Psoas muscle (tissue), 8 donors: ENCODE measurements at places on chromosomes 2 and 18. TPM values are rescaled to one million over a fixed set of nuclear protein-coding genes. Genes with fewer than 3 reads are reported as not detected.

The ITGA4 gene
- 0.20 TPM for polyA plus RNA-seq

The LDLRAD4 gene
- 2.1 TPM for polyA plus RNA-seq

The TRIM43 gene
- polyA plus RNA-seq = not detected

The RAPGEF4 gene
- polyA plus RNA-seq = 0.73 TPM

The MAL gene
- 1.5 TPM for polyA plus RNA-seq

The PSD4 gene
- polyA plus RNA-seq = 0.87 TPM

The TNS1 gene
- polyA plus RNA-seq = 155 TPM

The TMEM198 gene
- polyA plus RNA-seq = 2.3 TPM

The EMILIN2 gene
- 1.0 TPM for polyA plus RNA-seq

The MZT2B gene
- 65.3 TPM for polyA plus RNA-seq

The DTYMK gene
- polyA plus RNA-seq = 8.1 TPM

DNA sequence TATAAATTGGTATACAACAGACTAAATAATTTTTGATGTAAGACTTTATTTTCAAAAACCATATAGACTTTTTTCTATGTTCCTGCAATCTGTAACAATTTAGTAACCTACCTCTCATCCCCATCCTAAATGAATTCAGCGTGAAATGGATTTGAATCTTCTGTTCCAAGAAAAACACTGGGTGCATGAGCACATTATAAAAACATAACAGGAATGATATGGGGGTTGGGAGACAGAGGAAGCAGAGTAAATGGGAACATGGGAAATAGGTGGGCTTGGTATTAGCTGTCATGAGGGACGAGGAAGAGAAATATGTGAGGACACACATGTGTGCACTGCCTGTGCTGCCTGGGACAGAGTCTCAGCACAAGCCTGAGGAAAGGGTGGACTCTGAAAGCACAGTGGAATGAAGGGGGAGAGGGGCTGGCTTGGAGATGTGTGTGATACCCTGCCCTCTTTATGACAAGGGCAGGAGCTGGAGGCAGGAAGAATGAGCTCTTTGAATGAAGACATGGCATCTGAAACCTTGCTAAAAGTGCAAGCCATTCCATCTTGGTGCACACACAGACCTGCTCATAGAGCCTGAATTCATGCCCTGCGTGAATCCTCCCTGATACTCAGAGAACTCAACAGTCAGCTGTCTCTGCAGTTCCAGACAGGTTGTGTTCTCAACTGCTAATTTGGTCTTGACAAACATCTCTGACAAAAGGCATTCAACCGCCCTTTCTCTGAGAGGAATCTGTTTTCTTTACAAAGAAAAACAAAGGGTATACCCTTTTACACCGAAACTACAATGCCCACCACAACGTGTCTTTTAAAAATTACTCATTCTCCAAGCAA lies 66.6 kb downstream of the EPB41L3 start:
- no peak overlapping the region for H3K27ac ChIP-seq
- H3K4me1 ChIP-seq = no peaks in the 10 kb centered on the region
- H3K36me3 ChIP-seq = no peaks in the 10 kb centered on the region

DNA sequence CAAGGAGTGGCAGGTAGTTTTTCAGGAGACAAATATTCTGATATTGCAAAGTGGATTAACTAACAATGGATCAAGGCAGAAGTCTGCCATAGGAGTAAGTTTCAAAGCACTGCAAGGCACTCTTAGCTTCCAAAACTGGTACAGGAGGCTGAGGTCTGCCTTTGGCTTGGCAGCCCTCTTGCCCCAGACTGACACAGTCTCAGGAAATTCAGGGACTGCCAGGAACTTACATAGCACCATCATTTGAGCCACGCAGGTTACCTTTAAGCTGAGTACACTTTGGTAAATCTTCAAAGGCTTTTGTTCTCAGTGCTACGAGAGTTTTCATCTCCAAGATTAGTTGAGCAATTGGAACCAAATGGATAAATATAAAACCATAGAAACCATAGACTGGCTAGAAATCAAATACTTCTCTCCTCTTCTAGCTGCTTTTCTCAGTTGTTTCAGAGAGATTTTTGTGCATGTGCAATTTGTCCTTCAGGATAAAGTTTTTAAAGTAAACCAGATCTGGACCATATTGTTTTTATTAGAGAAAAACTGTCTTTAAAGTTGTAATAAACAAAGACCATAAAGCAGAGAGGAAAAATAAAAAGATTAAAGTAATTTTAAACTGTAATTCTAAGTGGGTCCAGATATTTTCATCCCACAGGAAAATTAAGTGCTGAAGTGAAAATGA lies 18.8 kb downstream of the ANKRD29 start:
- H3K27me3 ChIP-seq = no peaks in the 10 kb centered on the region
- no peaks in the 10 kb centered on the region for H3K4me1 ChIP-seq
- no peak overlapping the region for H3K27ac ChIP-seq
- H3K4me3 ChIP-seq = no peak overlapping the region

DNA sequence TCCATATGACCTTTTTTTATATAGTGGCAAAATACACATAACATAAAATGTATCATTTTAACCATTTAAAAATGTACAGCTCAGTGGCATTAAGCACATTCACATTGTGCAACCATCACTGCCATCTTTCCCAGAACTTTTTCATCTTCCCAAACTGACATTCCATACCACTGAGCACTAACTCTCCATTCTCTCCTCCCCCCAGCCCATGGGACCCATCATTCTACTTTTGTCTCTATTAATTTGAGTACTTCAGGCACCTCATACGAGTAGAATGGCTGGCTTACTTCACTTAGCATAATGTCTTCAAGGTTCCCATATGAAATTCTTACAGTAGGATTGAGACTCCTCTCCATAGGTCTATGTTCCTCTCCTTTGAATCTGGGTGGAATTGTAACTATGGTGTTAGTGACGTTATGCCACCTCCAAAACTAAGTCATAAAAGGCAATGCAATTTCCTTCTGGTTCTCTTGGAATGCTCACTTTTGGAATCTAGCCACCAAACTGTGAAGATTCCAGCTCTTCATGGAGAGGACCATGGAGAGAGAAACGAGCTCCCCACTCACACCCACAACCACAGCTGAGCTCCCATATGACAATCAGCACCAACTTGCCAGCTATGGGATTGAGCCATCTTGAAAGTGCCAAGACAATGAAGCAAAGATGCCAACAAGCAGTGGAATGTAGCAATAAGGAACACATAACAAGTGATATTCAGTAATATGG lies 9.8 kb upstream of the DNAJC27 start:
- H3K36me3 ChIP-seq = no peaks in the 10 kb centered on the region
- H3K27ac ChIP-seq = no peak overlapping the region
- H3K4me3 ChIP-seq = no peak overlapping the region
- H3K4me1 ChIP-seq = no peaks in the 10 kb centered on the region
- H3K27me3 ChIP-seq = no peaks in the 10 kb centered on the region
- no peak for DNase-seq

DNA sequence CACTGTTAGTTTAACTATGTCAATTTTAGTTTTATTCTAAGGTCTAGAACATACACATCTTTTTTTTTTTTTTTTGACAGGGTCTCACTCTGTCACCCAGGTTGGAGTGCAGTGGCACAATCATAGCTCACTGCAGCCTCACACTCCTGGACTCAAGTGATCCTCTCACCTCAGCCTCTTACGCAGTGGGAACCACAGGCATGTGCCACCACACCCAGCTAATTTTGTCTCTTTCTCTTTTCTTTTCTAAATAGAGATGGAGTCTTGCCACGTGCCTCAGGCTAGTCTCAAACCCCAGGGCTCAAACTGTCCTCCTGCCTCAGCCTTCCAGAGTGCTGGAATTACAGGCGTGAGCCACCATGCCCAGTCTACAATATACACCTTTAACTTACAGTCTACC lies 69.5 kb upstream of the CHRNA1 start:
- H3K4me1 ChIP-seq = no peaks in the 10 kb centered on the region
- H3K4me3 ChIP-seq = no peak overlapping the region
- H3K27ac ChIP-seq = no peak overlapping the region
- no peaks in the 10 kb centered on the region for H3K36me3 ChIP-seq
- no peaks in the 10 kb centered on the region for H3K27me3 ChIP-seq

DNA sequence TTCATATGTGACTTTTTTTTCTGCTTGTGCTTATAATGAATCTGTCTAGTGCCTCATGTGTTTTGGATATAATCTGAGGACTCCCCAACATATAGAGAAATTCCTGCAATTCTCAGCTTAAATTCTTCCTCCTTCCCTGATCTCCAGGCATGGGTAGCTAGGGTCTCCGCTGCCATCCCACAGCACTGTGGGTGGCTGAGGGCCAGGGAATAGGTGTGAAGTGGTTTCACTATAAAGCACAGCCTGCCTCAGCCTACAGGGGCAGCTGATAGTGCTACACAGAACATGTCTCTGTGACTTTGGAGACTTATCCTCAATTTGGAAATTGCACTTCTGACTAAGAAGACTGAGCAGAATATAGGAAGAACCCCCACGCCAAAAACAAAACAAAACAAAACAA lies 137.3 kb upstream of the NABP1 start:
- DNase-seq = no peak
- H3K4me1 ChIP-seq = no peaks in the 10 kb centered on the region
- H3K27me3 ChIP-seq = no peaks in the 10 kb centered on the region
- no peaks in the 10 kb centered on the region for H3K36me3 ChIP-seq
- no peak overlapping the region for H3K4me3 ChIP-seq

- DNase-seq = peak; percentile 67
- H3K36me3 ChIP-seq = no peaks in the 10 kb centered on the region
- H3K27me3 ChIP-seq = no peaks in the 10 kb centered on the region
- peak within 1 kb of the TSS; percentile 79 for H3K4me3 ChIP-seq
- H3K4me1 ChIP-seq = no peaks in the 10 kb centered on the region
Measured at GRCh38 chr2:162318328-162319180, at the start of gene IFIH1. TSS of gene IFIH1 (minus strand) at chr2:162318684. CDS start at chr2:162318307, 377 bp downstream.

DNA sequence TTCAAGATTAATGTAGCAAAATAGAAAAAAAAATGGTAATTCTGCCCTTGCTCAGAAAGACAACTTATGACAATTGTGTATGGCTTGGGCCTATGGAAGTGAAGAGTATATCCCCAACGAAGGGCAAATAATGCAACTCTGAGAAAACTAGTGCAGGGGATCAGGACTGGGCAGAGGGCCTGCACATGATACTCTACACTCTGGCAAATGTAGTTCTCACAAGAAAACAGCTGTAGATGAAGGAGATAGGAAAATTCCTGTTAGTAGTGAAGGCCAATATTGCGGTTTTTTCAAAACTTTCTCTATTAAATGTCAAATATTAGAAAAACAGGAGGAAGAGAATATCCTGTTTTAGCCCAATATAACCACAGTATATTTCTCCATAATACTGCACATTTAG lies 77.8 kb downstream of the SCN9A start:
- H3K4me1 ChIP-seq = no peaks in the 10 kb centered on the region
- DNase-seq = no peak
- H3K36me3 ChIP-seq = no peaks in the 10 kb centered on the region
- H3K27me3 ChIP-seq = no peaks in the 10 kb centered on the region
- no peak overlapping the region for H3K4me3 ChIP-seq

GRCh38 chr2:7904319-7904718 lies 777.5 kb upstream of the ID2 start:
- no peak overlapping the region for H3K4me3 ChIP-seq
- no peaks in the 10 kb centered on the region for H3K27me3 ChIP-seq
- H3K27ac ChIP-seq = no peak overlapping the region
- no peak for DNase-seq
- H3K36me3 ChIP-seq = no peaks in the 10 kb centered on the region

GRCh38 chr18:34880403-34880802 lies 160.8 kb upstream of the MAPRE2 start:
- H3K4me1 ChIP-seq = peaks cover 15% of the 10 kb centered on the region
- DNase-seq = no peak
- H3K36me3 ChIP-seq = peaks cover 3% of the 10 kb centered on the region

- peak overlapping the region; percentile 82 for H3K27ac ChIP-seq
- no peaks in the 10 kb centered on the region for H3K27me3 ChIP-seq
- DNase-seq = peak; percentile 36
- no peaks in the 10 kb centered on the region for H3K36me3 ChIP-seq
- peak overlapping the region; percentile 82 for H3K4me3 ChIP-seq
Measured at GRCh38 chr18:55778788-55779690, 191.0 kb upstream of the TCF4 start.

DNA sequence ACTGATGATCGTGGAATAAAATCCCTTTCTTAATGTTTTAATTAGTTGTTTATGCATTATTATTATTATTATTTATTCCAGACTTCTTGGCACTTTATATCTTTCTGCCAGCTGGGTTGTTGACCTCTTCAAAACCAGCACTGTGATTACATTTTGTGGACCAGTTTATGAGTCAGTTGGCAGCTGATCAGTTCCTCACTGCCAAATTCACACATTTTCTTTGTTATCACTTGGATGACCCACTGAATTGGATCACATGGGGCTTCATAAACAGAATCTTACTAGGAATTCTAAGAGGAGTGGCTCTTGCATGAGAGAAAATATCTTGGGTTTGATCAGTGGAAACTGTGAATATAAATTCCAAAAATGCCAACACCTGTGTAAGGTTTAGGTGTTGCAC lies 321.8 kb upstream of the SPRED2 start:
- H3K36me3 ChIP-seq = no peaks in the 10 kb centered on the region
- H3K27me3 ChIP-seq = no peaks in the 10 kb centered on the region
- no peak overlapping the region for H3K4me3 ChIP-seq
- H3K4me1 ChIP-seq = peaks cover 11% of the 10 kb centered on the region

DNA sequence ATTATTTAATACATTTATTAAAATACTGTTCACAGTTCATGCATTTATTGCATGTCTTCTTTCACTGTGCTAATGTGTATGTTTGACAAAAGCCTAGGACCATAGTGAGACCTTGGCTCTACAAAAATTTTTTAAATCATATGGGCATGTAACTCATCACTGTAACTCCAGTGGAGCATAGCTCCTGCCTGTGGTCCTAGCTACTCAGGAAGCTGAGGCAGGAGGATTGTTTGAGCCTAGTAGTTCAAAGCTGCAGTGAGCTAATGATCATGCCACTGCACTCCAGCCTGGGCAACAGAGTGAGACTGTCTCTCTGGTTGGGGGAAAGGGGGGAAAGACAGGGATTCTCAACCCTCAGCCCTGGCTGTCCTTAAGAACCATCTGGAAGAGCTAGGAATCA lies 137.8 kb downstream of the PRKCE start:
- H3K27ac ChIP-seq = no peak overlapping the region
- H3K4me1 ChIP-seq = no peaks in the 10 kb centered on the region
- no peak for DNase-seq
- no peaks in the 10 kb centered on the region for H3K27me3 ChIP-seq

- H3K27me3 ChIP-seq = no peaks in the 10 kb centered on the region
- H3K27ac ChIP-seq = no peak overlapping the region
- H3K4me1 ChIP-seq = no peaks in the 10 kb centered on the region
- DNase-seq = no peak
Measured at GRCh38 chr2:231277962-231278361, 79.5 kb downstream of the ARMC9 start.

GRCh38 chr18:48548011-48548771 lies 9.4 kb downstream of the CTIF start:
- peak overlapping the region; percentile 73 for H3K27ac ChIP-seq
- peaks cover 65% of the 10 kb centered on the region for H3K4me1 ChIP-seq
- H3K27me3 ChIP-seq = no peaks in the 10 kb centered on the region
- no peak overlapping the region for H3K4me3 ChIP-seq
- peak; percentile 65 for DNase-seq

- H3K36me3 ChIP-seq = no peaks in the 10 kb centered on the region
- peaks cover 11% of the 10 kb centered on the region for H3K4me1 ChIP-seq
Measured at GRCh38 chr2:210228586-210228985, 3.3 kb upstream of the ACADL start.

- H3K27me3 ChIP-seq = no peaks in the 10 kb centered on the region
- H3K36me3 ChIP-seq = no peaks in the 10 kb centered on the region
- peak overlapping the region; percentile 56 for H3K4me3 ChIP-seq
- DNase-seq = no peak
Measured at GRCh38 chr2:213104092-213104902, 47.1 kb downstream of the IKZF2 start.
